Kidney glomerular epithelial cell (primary cell): ENCODE measurements at places on chromosomes 16 and 17.

DNA sequence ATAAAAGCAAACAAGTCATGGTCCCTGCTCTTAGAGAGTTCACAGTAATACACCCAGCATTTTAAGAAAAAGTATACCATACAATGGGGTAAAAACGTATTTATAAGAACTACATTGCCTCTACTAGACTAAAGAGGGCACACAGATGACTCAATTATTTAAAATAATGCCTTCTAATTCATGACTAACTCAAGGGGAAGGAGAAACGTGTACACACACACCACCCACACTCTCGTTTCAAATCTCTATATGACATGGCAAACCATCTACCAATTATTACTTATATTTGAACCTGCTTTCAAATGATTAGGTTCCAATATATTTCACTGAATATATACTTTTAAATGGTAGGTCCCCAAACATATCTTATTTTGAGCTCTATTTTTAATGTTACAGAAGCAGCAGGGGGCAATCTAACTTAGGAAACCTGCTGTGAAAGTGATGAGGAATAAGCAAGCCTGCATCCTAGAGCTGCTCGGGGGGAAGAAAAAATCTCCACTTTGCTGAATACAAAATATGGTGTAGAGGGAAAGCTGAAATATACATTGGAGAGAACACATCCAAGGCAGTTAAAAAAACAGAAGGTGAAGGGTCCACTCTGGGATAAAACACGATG is 232.4 kb upstream of the PSMD7 start:
- no peak for DNase-seq

DNA sequence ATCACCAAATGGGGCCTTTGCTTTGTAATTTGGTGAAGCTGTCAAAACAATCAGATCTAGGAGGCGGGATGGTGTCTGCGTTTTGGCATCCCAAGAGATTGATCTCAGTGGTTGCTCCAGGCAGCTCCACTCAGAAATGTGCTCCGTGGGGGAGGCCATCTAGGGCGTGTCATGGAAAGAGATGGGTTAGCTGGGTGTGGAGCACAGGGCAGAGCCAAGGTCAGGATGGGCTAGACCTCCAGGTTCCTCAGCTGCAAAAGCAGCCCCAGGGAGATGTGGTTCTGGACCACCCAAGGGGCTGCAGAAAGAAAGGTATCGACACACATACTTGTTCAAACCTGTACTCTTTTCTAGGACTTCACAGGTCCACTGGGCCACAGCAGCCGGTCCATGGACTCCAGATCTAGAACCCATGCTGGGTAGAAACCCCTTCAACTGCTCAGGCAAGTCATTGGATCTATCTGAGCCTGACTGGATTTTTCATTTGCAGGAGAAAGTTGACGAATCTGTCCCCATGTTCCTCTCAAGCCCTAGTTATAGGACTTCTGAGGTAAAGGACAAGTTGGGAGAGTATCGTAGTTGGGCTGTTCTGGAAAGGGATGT is 270.2 kb upstream of the RPL38 start:
- no peak for DNase-seq

DNA sequence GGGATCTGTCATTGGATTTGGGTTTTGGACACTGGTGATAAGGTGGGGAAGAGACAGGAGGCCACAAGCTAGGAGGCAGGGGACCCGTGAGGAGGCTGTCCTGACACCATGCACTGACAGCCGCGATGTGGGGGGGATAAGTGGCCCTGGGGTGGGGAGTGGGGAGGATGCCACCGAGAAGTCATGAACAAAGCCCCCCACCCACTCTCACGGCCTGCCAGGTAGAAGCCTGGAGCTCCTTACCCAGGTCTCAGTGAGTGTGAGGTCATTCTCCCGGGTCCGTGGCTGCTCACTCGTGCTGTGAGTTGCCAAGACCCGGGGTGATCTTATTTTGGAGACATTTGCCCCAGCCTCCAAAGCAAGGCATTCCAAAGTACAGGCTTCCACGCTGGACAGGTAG is 165.9 kb upstream of the TNRC6C start:
- DNase-seq = no peak

- no peak for DNase-seq
Measured at GRCh38 chr17:6926667-6927066, 69.2 kb upstream of the ALOX12 start.

- DNase-seq = no peak
Measured at GRCh38 chr16:26344240-26344776, 652.5 kb downstream of the HS3ST4 start.

GRCh38 chr16:77918809-77919707 is 103.3 kb upstream of the CLEC3A start:
- no peak for DNase-seq

DNA sequence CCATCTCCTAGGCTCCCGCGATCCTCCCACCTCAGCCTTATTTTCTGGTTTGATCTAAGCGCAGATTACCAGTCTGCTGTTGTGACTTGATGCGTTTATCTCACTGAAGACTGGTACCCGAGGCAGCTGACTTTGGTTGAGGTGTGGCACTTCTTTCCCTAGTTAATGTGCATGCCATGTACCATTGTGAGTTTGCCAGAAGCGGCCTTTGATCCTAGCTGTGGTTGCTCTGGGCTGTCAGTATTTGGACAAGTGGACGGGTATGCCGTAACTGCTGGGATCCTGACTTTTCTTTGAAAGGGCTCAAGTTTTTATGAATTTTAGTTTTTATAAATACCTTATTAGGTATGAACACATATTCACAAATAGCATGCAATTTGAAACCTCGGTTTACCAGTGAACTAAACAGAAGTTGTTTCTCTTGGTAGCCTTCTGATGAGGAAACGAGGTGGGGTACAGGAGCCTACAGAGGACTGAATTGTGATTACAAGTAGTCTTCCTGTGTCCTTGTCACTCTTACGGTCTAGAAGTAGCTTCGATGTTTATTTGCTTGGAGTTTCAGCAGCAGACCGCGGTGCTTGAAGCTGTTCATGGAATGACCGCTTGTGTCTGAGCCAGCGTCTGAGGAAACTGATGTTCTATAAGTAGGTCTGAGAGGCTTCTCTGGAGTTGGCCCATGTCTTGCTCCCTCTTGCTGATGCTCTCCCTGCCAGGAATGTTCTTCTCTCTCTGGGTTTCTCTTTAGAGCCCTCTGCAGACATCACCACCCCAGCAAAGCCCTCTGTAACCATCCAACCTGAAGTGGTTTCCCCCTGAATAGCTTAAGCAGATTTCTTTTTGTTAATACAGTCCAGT is 40.0 kb downstream of the SEC14L1 start:
- DNase-seq = no peak

- peak; percentile 39 for DNase-seq
Measured at GRCh38 chr17:33750943-33751701, 458.0 kb upstream of the ASIC2 start.

GRCh38 chr17:77829843-77830799 is 128.4 kb upstream of the TNRC6C start:
- DNase-seq = peak; percentile 39

DNA sequence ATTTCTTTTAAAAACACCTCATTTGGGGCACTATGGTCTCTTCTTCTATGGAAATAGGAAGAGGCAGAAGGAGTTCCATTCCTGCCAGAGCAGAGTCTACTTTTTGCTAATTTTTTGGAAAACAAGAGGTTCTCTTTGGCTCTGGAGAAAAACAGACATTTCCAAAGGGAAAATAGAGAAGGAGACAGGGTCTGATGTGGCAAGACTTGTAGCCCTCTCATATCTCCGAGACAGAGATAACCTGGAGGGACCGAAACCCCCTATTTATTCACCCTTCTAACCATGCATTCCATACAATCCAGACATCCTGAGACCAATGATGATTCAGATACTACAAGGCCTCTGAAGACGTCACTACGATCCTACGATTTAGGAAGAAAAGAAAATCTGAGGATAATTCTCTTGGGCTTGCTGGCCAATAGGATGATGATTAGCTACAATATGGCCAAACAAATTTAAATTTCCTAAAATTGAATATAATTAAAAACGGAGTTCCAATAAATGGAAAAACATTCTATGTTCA is 70.2 kb downstream of the HIC1 start:
- DNase-seq = no peak

GRCh38 chr17:61533797-61534196 is 57.2 kb downstream of the NACA2 start:
- no peak for DNase-seq

- DNase-seq = no peak
Measured at GRCh38 chr16:11181242-11181898, 74.6 kb downstream of the SOCS1 start.

DNA sequence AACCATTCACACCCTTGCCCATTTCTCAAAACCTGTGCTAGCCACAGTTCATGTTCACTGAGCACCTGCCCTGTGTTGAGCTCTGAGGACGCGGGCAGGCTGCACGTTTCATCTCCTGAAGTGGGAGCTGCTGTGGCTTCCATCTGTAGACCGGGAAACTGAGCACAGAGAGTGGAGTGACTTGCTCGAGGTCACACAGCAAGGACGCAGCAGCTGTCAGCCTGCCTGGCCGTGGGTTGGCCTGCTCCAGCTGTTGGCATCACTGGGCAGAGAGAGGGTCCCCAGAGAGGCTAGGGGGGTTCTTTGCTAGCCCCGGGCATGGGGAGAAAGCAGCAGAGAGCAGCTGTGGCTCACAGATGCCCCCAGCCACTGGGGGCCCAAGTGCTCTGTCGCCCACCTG is 28.8 kb downstream of the ZFPM1 start:
- DNase-seq = no peak

DNA sequence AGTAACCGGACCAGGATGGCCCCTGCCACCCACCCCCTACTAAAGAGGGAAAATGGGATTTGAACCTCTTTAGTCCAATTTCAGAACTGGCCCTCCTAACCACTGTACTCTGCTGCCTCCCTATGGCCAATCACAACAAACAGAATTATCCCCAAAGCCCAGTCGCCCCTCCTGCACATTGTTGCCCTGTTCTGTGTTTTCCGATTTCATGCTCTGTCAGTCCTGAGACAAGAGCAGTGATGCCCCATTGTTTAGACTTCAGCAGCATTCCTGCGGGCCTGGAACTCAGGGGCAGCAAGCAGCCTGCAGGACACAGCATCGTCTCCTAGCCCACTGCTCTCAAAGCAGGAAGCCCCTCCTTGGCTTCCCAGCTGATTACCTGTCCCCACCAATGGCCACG is 20.5 kb upstream of the KLHL11 start:
- peak; percentile 8 for DNase-seq

GRCh38 chr16:50313596-50314478 is 47.5 kb downstream of the ADCY7 start:
- no peak for DNase-seq

DNA sequence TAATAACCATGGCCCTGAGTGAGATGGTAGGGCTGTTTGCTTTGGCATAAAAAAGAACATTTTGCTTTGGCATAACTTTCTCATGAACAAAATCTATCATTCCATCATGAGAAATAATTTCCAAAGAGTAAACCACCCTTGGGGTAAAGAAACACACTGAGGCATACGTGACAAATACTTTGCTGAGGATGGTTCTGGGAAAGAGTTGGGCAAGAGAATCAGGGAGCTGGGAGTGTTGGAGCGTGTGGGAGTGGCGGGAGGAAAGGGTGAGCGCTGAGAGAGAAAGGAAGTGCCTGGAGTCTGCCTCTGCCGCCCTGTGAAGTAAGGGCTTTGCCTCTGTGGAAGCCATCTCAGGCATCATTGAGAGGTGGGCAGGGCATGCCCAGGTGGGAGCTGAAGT is 60.2 kb upstream of the ARHGAP44 start:
- DNase-seq = no peak

DNA sequence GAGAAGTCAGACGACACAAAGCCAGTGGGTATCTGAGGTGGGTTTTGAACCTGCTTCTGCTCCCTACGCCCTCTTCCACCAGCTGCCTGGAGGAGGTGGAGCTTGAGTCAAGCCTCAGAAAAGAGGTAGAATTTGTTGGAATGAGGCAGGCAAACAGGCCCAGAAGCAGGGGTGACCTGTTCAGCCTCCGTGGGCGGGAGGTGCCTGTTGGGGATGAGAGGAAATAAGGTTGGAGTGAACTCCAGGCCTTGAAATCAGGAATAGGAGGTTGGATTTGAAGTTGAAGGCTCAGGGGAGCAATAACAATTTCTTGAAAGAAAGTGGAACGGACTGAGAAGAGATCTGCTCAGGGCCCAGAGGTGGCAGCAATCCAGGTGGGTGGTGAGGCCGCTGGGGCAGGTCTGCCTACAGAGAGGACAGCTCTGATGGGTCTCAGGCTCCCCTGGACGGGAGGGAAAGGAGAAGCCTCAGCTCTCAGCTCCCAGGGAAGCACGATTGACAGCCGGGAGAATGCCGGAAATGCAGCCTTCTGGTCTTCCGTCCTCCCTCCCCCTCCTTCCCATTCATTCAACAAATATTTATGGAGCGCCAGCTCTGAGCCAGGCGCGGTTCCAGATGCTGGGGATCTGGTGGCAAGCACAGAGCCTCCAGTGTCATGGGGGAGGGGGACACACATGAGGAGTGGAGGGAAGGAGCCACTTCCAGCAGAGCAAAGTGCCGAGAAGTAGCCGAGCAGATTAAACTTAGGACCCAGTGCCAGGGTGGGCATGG is 61.9 kb upstream of the CIBAR2 start:
- no peak for DNase-seq

GRCh38 chr17:46045639-46046038 is 46.6 kb downstream of the STH start:
- DNase-seq = no peak

GRCh38 chr17:75512926-75513640 is 2.3 kb downstream of the CASKIN2 start:
- no peak for DNase-seq

- no peak for DNase-seq
Measured at GRCh38 chr17:44487170-44487569, 16.0 kb downstream of the GPATCH8 start.

DNA sequence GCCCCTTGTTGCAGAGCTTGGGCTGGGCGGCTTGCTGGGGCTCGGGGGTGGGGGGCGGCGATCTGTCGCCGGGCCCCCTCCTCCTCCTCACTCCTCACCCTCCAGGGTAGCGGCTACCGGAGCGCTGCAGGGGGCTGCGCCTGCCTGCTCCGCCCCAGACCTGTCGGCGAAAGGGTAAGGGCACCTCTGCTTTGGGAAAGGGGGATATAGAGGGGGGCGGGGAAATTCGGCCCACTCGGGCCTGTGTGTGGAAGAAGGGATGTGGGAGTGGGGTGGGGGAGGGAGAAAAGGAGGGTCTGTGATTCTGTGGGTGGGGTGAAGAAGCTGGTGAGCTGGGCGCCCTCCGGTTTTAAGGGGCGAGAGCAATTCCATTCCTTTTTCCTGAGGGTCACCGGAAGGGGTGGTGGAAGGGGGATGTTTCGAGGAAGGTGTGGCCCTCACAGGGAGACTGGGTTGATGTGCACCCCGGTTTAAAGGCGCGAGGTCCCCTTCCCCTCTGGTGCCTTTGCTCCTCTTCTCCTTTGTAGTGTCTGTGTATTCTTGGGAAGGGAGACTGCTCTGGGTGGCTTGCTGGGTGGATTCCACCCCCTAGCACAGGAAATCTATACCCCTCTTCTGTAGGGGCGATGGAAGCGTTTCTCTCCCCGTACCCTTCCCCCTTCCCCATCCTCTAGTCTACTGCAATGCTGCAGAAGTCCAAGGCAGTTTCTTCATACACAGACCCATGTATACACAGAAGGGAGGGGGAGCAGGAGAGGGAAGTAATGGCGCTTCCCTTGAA is 878 bp downstream of the TAOK1 start:
- DNase-seq = no peak

GRCh38 chr16:68948230-68948910 is 105.0 kb downstream of the TANGO6 start:
- DNase-seq = peak; percentile 19
